ENCODE measurements at places on chromosomes 3 and 15. TPM values are rescaled to one million over a fixed set of nuclear protein-coding genes. Genes with fewer than 3 reads are reported as not detected.

The ZMYND10 gene
- 1.4 TPM for total RNA-seq

The TM4SF4 gene
- not detected for total RNA-seq

The TMC3 gene
- not detected for total RNA-seq

The FES gene
- 15.0 TPM for total RNA-seq

The C3orf20 gene
- not detected for total RNA-seq

The C3orf49 gene
- not detected for total RNA-seq

The CHRNA5 gene
- 9.2 TPM for total RNA-seq

The GPR15 gene
- not detected for total RNA-seq

The GPD1L gene
- 11.9 TPM for total RNA-seq

The IGF1R gene
- 9.0 TPM for total RNA-seq

The ACOX2 gene
- total RNA-seq: 61.4 TPM

The STRA6 gene
- not detected for total RNA-seq

The P3H2 gene
- total RNA-seq: 0.03 TPM

The CD200R1 gene
- not detected for total RNA-seq

The CPNE9 gene
- total RNA-seq: not detected

The PAK6 gene
- 0.02 TPM for total RNA-seq

The MKRN3 gene
- 14.5 TPM for total RNA-seq

The HEXA gene
- 83.2 TPM for total RNA-seq

The RAB6B gene
- total RNA-seq: 0.51 TPM

The SLC2A2 gene
- total RNA-seq: not detected

The GOLGA6B gene
- total RNA-seq: 0.18 TPM

The KLHL40 gene
- not detected for total RNA-seq

The GMNC gene
- total RNA-seq: not detected

The CNTN3 gene
- total RNA-seq: 3.0 TPM

The MAN2C1 gene
- 60.9 TPM for total RNA-seq

The SORD gene
- total RNA-seq: 53.6 TPM

The GPR156 gene
- total RNA-seq: 0.11 TPM

The HYKK gene
- total RNA-seq: 0.57 TPM

The CYP1A2 gene
- not detected for total RNA-seq

The CLRN1 gene
- total RNA-seq: not detected

The ZNF660 gene
- 0.60 TPM for total RNA-seq

The GPR87 gene
- total RNA-seq: 1.3 TPM

The HYAL1 gene
- 0.40 TPM for total RNA-seq

The NRROS gene
- 7.1 TPM for total RNA-seq

The MDFIC2 gene
- not detected for total RNA-seq

The CCNB2 gene
- total RNA-seq: 116 TPM

The KBTBD13 gene
- total RNA-seq: not detected

The POPDC2 gene
- 0.39 TPM for total RNA-seq

The SOX14 gene
- not detected for total RNA-seq

The CPLX3 gene
- 0.26 TPM for total RNA-seq

The PRSS50 gene
- not detected for total RNA-seq

The GUCA1C gene
- not detected for total RNA-seq

The FAM107A gene
- total RNA-seq: not detected

The CASR gene
- not detected for total RNA-seq

The SPTBN5 gene
- total RNA-seq: 3.9 TPM

The TXNRD3 gene
- 8.8 TPM for total RNA-seq
